ENCODE measurements at places on chromosomes 12 and 14.
A peak's percentile ranks its signal among the peaks of the same experiment; 100 is the strongest.

GRCh38 chr12:41190338-41190737, 2.2 kb downstream of the PDZRN4 start:
- DNase-seq, result no peak

DNA sequence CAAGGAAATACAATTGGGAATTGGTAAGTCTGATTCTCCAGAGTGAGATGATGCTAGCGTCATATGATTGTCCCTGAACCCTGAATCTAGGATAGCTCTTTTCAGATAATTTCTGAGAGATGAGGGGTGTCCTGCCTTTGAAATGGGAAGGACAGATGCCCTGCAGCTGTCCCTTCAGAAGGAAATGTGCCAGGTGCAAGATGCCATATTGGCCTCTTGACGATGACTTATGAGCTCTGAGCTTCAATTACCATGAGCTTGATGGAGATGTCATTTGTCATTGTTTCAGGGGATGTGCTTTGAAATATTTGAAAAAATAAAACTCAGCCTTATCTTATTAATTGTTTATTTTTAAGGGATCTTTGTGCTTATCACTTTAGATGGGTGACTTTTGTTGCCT, 185.1 kb downstream of the DACT1 start:
- DNase-seq, result peak; percentile 52

DNA sequence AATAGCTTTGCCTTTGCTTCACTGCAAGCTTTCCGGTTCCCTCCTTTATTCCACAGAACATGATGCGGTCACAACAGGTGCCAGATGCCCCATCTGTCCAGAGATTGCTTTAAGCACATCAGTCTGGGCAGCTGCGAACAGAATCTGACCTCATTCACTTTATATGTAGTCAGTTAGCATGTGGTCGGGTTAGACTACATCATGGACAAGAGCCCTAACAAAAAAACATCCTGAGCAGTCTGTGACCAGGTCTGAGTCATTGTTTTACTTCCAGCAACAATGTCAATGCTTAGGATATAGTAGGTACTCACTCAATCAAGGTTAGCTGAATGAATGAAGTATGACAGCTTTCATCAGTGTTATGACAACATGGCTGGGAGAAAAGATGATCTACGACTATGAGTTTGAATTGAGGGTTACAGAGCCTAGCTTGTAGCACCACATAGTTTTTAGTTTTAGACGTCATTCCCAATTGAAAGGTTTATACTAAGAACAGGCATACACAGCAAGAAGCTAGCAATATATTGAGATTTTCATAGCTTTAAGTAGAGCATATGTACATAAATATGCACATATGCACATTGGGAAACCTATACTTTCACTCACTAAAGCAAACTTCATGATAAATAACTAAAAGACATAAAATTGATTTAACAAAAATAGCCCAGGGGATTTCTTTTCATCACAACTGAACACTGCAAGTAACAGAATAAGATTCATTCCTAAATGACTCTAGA, 64.2 kb upstream of the TMCC3 start:
- DNase-seq, result no peak

- no peak for DNase-seq
Observed at GRCh38 chr12:31714406-31715271, 14.2 kb downstream of the AMN1 start.

DNA sequence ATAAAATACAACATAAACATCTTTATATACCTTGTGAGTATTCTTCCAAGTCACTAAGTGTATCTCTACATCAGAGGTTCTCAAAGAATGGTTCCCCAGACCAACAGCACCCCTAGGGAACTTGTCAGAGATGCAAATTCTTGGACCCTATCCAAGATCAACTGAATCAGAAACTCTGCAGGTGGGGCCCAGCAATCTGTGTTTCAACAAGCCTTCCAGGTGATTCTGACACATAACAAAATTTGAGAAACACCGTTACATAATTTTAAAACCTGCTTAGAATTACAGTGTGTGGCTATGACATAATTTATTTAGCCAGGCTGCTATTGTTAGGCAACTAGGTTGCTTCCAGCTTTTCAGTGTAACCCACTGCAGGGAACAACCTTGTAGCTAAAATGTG, 49.8 kb downstream of the NTN4 start:
- no peak for DNase-seq

DNA sequence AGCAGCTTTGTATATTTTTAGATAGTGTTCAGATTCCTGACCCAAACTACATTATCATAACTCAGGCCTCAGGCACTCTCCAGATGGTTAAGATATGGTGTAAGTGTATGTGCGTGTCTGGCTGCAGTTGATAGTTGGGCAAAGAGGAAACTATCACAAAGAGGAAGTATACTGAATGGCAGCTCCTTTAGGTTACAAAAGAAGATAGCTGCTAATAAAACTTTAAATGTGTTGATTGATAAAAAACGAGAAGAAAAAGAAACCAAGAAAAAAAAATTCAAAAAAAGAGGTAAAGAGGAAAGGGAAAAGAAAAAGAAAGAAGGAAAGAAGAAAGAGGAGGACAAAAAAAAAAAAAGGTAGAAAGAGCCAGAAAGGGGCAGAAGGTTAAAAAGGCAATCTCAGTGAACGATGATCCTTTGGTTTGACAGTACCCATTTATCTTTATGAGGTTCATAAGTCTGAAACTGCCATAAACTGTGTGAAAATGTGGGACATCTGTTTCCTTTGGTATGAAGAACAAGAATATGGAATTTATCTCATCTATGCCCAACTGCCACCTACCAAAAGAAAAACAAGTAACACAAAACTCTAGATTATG, 42.2 kb downstream of the TAOK3 start:
- DNase-seq, result no peak

GRCh38 chr12:126936181-126936851, 1330.7 kb upstream of the TMEM132C start:
- no peak for DNase-seq
